ENCODE measurements at places on chromosomes 12 and 14.

GRCh38 chr12:74415633-74416032, 122.0 kb upstream of the ATXN7L3B start:
- no peak for DNase-seq

- DNase-seq = no peak
These were observed 40.5 kb downstream of the METTL25 start for GRCh38 chr12:82398879-82399278.

DNA sequence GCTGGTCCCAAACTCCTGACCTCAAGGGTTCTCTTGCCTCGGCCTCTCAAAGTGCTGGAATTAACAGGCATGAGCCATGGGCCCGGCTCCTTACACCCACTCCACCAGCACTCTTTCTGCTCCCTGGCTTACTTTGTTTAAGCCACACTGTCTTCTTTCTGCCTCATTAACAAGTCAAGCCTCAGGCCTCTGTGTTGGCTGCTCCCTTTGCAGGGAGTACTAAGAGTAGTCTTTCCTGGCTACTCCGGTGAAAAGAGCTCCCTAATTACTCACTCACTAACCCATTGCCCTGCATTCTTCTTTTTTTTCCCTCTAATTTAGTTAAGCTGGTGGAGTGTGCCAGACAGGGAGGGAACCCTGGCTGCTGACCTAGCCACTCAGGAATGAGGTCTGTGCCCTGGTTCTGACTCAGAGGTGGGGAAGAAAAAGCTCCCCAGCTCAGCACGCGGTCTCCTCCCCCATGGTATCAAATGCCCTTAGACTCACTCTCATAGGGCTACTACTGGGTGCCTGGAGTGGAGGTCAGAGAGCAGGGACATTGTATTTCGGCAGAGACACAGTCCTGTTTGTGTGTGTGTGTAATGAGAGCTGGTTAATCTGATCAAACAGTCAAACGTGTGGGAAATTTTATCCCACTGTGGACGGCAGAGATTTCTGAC, 19.8 kb downstream of the GALNT6 start:
- no peak for DNase-seq

- DNase-seq = no peak
These were observed 244.3 kb downstream of the DIO2 start for GRCh38 chr14:79967001-79967400.

DNA sequence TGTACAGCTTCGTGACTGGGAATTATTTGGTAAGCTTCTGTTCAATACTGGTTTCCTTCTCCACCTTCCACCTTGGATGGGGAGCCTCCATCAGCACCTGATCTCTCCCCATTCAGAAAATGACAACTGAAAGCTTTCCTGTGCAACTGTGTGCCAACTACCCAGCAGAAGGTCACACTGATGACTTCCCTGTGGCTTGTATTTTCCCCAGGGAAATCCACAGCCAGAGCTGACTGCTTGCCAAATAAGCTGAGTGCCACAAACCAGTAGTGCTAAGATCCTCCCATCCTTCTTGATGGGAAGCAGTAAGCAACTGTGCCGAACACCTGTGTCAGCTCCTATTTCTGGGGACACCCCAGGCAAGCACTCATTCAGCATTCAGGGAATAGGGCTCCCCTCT, 257.2 kb upstream of the SOX5 start:
- no peak for DNase-seq

DNA sequence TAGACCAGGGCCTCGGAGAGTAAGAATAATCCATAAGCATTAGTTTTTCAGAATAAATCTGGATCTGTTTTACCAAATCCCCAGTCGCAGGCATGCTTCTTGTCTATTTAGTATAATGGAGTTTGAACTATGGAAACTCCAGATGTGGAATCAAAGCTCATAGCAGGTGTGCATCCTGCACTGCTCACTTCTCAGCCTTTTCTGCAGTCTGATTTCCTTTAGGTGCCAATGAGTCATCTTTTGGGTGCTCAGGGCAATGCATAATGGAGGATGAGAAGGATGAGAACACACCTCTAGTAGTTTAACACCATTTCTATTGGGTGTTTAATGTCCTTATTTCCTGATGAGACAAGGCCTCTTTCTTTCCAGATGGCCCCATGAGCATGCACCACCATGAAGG, 961.2 kb downstream of the TMEM121 start:
- DNase-seq = no peak

GRCh38 chr12:117684471-117684870, 284.3 kb downstream of the KSR2 start:
- DNase-seq = no peak

- DNase-seq = no peak
These were observed 33.4 kb upstream of the BHLHE41 start for GRCh38 chr12:26158078-26158764.

DNA sequence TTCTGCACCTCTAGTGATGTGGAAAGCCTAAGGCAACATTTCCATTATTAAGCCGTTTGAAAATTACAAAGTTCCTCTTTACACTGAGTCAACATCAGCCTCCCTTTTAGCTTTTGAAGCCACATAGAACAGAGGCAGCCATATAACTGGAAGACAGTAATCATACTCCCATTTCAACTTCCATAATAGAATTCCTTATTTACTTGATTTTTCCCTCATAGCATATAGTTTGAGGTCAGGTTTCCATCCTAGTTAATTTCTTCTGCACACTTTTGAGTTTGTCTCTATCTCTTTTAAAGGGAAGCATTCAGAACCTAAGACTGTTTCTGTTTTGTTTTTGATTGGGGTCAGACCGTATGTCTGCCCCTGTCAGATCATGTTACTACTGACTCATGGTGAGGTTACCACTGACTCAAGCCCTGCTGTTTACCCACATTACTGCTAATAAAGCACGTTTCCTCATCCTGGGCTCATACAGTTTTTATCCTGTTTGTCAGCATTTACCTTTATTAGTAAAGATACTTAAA, 161.0 kb downstream of the SLC38A4 start:
- DNase-seq = no peak

Measured in chondrocyte (in vitro differentiated cells).